Amygdala (tissue), 56 donors: ENCODE measurements at places on chromosomes 7 and 10.
A peak's percentile ranks its signal among the peaks of the same experiment; 100 is the strongest.

DNA sequence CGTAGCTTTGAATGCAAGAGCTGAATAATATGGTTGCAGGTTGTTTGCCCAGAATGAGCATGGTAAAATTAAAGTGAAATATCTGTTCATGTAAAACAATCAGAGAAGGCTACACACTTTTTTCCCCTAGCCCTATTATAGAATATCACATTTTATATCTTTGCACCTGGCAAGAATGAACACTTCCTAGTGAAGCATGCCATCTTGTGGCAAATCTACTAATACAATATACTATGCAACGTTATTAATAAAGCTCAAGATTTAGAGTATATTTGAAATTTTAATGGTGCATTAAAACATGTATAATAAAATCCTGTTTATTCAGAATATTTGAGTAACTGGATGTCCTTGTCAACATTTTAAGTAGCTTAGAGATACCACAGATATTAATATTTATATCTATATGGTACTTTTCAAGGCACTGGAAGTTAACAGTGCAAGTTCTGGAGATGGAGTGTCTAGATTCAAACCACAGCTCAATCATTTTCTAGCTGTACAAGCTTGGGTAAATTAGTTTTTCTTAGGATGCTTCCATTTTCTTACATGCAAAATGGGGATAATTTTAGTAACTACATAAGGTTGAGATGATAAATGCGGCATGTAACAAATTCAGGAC is 643.1 kb upstream of the SEMA3D start:
- DNase-seq, result peak; percentile 38

GRCh38 chr7:105309235-105310169 is 79.2 kb downstream of the SRPK2 start:
- no peak for DNase-seq

GRCh38 chr10:74575191-74575720 is 251.1 kb upstream of the KAT6B start:
- no peak for DNase-seq

GRCh38 chr10:4383651-4384098 is 442.3 kb upstream of the AKR1E2 start:
- DNase-seq, result no peak

DNA sequence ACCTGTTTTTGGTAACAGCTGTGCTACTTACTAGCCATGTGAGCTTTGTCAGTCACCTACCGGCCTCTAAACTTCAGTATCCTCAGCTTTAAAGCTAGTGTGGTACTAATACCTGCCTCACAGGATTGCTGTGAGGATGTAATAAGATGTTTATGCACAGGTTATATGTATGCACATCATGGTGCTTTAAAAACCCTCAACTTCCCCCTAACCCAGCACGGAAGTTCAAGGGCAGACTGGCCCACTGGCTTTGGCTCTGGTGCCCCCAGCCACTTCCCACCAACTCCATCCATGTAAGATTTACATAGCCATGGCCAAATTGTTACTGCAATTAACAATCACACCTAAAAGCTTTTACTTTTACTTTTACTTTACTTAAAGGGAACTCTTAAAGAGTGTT is 676.0 kb upstream of the GALNT17 start:
- DNase-seq, result no peak

DNA sequence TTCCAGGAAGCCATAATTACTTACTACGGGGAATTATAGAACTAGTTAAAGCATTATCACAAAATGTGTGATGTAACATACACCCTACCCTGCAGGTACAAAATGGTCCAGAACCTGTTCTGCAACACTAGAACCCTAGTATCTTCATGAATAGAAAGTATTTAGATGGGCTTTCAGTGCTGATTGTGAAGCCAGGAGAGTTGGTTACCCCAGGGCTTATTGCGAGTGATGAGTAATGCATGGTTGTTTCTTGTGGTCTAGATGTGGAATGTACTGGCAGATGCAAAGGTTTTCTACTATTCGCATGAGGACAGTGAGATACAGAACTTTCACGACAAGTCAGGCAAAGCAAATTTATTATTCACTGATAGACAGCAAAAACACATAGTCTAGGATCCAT is 33.6 kb upstream of the AGR3 start:
- DNase-seq, result no peak

DNA sequence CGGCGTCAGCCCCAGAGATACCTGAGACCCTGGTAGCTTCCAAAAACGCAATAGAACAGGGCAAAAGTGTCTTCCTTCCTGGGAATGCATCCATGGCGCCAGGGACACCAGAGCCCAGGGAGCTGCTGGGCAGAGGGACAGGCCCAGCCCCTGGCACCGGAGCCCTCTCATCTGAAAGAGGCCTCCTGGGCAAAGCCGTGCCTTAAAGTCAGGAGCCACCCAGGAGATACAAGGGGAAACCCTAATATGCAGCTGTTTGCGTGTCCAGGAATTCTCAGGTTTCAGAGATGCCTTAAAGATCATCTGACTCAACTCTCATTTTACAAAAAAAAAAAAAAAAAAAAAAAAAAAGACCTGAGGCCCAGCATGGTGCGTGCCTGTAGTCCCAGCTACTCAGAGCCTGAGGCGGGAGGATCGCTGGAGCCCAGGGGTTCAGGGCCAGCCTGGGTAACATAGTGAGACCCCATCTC is 28.0 kb downstream of the NUDT1 start:
- no peak for DNase-seq

DNA sequence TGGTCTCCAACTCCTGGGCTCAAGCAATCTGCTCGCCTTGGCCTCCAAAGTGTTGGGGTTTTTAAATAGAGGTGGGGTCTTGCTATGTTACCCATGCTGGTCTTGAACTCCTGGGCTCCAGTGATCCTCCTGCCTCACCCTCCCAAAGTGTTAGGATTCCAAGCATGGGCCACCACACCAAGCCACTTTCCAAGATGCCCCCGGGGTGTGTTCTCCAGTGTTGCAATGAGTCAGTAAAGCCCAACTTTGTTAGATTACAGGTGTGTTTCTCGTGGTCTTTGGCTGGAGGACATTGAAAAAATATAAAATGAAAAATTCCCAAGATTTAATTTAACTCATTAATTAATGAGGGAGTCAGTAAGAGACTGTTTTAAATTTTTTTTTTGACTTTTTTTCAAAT is 29.2 kb downstream of the TACR2 start:
- DNase-seq, result no peak

DNA sequence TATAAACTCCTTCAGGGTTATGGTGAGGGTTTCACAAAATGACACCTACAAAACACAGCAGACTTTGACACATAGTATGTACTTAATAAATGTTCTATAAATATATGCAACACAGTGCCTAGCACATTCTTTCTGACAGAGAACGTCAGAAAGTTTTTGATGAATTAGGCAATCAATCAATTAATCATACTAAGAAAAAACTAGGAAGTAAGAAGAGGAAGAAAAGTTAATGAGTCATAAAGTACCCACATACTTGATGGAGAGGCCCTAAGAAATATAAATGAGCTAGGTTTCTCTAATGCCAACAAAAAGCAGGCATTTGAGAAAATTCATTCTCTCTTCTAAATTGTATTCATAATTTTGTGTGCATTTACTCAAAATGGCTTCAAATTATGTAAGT is 192.7 kb upstream of the VWC2 start:
- DNase-seq, result no peak

DNA sequence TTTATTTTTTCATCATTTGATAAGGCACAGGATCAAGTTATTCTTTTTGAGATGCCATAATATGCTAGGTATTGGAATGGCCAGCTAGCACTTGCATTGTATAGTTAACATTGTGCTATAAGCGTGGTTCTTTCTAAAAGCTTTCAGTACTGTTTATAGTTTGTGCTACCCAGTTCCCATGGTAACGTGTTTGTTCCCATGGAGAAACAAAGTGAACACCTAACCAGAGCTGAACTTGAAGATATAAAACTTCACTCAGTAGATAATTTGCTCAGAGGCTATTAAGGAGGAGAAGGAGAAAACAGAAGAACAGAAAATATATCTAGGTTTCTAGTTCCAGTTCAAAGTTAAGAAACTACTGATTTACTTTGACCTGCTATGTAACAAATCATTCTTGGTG is 23.6 kb upstream of the ITGB8 start:
- DNase-seq, result no peak

- DNase-seq, result no peak
Measured at GRCh38 chr7:137096607-137097006, 228.2 kb downstream of the CHRM2 start.

DNA sequence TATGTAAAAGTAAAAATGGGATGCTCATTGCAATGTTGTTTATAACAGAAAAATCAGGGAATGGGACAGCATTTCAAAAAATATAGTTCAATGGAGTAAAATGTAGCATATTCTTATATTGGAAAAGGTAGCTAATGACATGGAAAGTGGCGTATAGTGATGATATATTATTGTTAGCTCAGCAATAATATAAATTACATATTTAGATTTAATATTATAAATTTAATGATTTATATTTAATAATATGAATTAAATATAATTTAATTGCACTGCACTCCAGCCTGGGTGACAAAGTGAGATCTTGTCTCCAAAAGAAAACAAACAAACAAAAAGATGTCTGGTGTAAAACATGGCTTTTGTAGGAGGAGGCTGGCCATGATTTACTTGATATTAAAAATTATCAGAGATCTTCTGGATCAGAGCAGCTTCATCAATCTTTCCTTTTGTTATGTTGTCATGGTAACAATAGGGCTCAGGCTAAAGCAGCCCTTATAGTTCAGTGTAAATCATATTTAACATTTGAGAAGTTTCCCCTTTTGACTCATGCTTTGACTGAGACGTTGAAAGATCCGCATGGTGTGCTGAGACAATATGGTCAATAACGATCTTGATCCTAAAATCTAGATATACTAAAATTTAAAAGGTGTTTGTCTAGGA is 23.2 kb downstream of the OR6B1 start:
- DNase-seq, result no peak

GRCh38 chr7:73439410-73439704 is 5.8 kb downstream of the FZD9 start:
- DNase-seq, result no peak

DNA sequence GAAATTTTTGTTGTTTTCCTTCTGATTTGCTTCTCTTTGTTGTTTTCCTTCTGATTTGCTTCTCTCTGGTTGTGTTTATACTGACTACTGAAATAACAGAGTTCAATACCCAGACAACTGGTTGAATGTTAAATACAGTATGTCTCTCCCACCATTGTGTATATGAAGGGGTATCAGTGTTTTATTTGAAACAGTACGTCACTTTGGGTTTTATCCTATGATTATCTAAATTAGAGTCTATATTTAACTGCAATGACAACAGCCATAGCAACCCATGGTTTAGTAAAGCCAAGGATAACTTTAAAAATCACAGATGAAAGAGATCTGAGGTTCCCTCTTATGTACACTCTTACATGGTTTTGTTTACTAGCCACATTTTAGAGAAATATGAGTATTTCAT is 141.3 kb downstream of the GNAT3 start:
- no peak for DNase-seq

- DNase-seq, result no peak
Measured at GRCh38 chr7:128400566-128400965, 9.2 kb downstream of the IMPDH1 start.

DNA sequence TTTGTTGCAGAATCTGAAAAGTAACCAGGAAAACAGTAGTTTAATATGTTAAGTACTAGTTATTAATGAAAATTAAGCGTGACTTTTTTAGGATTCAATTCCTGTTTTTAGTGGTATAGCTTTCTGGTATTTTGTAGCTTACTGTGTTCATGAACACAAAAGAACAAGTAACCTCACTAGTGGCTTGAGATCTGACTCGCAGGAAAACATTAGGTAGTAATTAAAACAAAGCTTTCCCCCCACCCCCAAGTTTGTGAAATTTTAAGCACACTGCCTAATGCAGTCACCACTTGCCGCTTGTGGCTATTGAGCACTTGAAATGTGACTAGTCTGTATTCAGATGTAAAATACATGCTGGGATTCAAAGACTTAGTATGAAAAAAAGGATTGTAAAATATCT is 102.5 kb upstream of the RPA3 start:
- DNase-seq, result no peak

- peak; percentile 64 for DNase-seq
Measured at GRCh38 chr7:154451480-154452457, 399.6 kb downstream of the DPP6 start.

- no peak for DNase-seq
Measured at GRCh38 chr10:30127120-30127541, 67.7 kb upstream of the JCAD start.

- no peak for DNase-seq
Measured at GRCh38 chr10:130453721-130454542, 317.7 kb downstream of the GLRX3 start.

DNA sequence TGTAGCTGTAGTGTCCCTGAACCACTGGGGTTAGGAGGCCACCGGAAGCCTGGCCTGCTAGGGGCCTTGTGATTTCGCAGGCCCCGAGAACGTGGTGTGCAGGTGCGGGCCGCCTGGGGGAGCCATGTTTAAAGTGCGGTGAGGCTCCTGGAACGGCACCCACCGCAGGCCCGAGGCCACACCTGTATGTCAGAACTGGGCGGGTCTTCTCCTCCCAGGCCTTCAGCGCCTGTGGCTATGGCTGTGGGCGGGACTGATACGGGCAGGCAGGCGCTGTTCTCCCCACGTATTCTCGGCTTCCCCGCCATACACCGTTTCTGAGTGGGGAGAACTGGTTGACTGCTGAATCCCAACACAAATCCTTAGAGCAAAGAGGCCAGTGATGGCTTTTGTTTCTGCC is 74.8 kb downstream of the DNAJB6 start:
- no peak for DNase-seq

GRCh38 chr7:50314836-50315592 is 10.5 kb downstream of the IKZF1 start:
- DNase-seq, result no peak

- DNase-seq, result no peak
Measured at GRCh38 chr10:93404048-93404354, 78.1 kb downstream of the MYOF start.

GRCh38 chr7:52695973-52696595 is 339.3 kb upstream of the POM121L12 start:
- DNase-seq, result no peak

DNA sequence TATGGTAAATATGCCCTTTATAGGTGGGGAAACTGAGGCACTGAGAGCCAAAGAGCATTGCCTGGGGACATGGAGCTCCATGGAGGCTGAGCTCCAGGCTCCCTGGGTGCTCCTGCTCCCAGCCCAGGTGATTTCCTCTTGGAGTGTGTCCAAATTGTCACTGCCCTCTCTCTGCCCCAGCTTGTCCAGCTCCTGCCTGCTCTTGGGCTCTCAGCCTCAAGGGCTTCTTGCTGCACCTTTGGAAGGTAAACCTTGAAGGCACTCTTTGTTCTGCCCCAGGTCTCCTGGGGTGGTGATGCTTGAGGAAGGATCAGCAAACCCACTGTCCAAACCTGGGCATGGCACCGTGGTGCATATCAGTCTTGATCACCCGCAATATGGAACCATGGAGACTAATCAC is 166.1 kb downstream of the RPS24 start:
- DNase-seq, result no peak

GRCh38 chr10:23610626-23611307 is 171.9 kb downstream of the OTUD1 start:
- no peak for DNase-seq

- no peak for DNase-seq
Measured at GRCh38 chr10:8129438-8129837, 75.0 kb downstream of the GATA3 start.

GRCh38 chr10:80465839-80466590 is 11.9 kb downstream of the TSPAN14 start:
- no peak for DNase-seq
